ENCODE measurements at places on chromosomes 7 and 10.

- peak; percentile 87 for DNase-seq
These were observed 21.4 kb upstream of the VOPP1 start for GRCh38 chr7:55593515-55594318.

DNA sequence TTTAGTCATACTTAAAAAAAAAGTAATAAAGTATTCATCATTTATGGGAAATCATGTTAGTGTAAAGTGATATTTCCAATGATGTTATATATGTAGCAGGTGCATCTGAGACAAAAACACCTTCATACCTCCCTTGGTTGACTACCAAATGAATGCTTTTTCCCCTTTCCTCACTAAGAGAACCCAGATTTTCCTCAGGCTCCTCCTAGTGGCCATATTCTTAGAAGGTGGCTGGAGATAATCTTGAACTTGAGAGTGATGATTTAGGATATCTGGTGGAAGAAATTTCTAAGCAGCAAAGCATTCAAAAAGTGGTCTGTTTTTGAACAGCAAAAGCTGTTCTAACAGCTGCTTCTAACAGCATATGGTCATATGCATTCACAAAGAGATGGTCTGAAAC lies 16.8 kb upstream of the DNAH11 start:
- no peak for DNase-seq

GRCh38 chr10:8596929-8597472 lies 542.5 kb downstream of the GATA3 start:
- no peak for DNase-seq

GRCh38 chr10:15140698-15141097 lies 27.8 kb downstream of the NMT2 start:
- DNase-seq, result peak; percentile 76

- DNase-seq, result no peak
These were observed 1.5 kb downstream of the PCLO start for GRCh38 chr7:83161186-83161585.

DNA sequence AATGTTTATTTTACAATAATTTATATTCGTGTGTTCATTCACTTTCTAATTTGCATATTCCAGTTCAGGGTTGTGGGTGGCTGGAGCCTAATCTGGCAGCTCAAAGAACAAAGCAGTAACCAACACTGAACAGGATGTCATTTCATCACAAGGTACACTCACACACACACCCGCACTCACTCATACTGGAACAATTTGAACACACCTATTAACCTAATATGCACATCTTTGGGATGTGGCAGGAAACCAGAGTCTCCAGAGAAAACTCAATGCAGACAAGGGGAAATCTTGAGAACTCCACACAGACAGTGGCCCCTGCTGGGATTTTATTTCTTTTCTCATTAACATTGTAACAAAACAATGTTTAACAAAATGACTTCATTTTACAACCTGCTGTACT lies 97.4 kb downstream of the TWIST1 start:
- DNase-seq, result no peak

GRCh38 chr10:76036111-76036940 lies 604.9 kb downstream of the LRMDA start:
- DNase-seq, result peak; percentile 70

DNA sequence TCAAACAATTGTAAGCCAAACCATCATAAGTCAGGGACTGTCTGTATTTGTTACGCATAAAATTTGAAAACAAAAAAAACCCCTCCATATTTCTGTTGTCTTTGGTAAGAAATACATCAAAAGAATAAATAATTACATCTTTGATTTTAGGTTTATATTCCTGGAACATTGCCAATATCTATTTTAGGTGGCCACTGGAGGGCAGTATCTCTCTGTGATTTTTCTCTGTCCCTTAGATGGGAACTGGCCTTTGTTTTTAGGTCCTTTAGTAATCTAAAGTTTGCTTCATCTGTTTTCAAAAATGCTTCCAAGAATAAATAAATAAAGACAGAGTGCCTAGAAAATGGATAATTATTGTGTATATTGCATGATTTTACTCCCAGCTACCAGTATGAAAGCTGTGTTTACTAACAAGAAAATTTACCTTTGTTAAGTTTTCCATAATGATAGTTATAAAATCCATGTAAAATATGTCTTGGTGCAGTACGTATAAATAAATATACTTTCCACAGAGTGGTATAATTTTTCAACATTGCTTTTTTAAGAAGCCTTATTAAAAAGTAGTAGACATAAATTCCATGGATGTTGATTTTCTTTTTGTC lies 64.2 kb downstream of the PHYHIPL start:
- peak; percentile 44 for DNase-seq

- DNase-seq, result no peak
These were observed 117.5 kb downstream of the PARD3 start for GRCh38 chr10:34697351-34698247.

GRCh38 chr7:84182301-84182700 lies 12.3 kb downstream of the SEMA3A start:
- DNase-seq, result no peak

- DNase-seq, result no peak
These were observed 3.2 kb downstream of the PSMG3 start for GRCh38 chr7:1566687-1567048.

DNA sequence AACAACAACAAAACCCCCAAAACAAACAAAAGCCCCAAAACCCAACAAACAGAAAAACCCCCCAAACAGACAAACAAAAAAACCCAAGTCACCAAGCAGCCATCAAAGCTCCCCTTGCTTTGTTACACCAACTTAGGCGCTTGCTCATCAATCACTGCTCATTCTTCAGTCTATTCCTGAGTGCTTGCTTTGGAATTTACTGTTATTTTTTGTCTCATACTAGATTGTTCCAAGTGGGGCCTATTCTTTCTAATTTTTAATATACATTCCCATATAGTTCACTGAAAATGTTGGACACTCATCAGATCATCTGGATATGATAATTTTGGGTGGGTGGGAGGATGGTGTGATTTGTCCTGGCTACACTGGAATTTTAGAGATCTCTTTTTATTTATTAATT lies 126.0 kb upstream of the JCAD start:
- no peak for DNase-seq

- no peak for DNase-seq
These were observed 411.3 kb downstream of the CCSER2 start for GRCh38 chr10:84739641-84740040.

DNA sequence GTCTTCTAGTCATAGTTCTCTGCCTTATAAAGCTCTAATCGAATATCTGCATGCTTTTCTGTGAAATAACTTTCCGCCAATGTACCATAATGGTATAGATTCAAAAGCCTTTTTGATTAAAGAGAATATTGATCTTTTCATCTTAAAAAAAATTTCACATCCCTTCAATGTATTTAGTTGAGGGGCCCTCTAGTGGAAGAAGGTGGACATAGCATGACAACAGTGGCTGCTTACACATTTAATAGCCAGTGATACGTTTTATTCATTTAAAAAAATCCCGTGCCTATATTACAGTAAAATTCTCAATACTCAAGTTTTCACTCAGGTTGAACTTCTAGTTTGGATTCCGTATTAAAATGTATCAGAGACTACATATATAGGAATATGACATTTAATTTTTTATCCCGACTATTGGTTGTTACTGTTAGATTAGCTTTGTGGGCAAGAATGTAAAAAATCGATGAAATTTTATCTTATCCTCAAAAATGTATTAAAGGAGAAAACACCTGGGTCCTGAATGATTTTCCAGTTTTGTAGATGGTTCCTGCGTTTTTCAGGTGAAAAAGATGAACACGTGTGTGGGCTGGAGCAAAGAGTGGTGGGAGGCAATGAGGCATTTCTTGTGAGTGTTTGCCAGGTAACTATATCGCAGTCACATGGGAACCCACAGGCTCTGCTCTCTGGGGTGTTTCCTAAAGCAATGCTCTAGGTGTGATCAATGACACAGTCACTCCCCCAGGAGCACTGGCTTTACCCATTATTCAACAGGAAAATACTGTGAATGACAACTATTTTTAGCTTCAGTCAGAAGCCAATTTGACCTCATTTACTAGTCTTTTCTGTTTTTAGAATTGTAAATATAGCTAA lies 24.1 kb upstream of the PNLIP start:
- DNase-seq, result peak; percentile 28

GRCh38 chr10:124153023-124153826 lies 59.8 kb upstream of the CHST15 start:
- no peak for DNase-seq

DNA sequence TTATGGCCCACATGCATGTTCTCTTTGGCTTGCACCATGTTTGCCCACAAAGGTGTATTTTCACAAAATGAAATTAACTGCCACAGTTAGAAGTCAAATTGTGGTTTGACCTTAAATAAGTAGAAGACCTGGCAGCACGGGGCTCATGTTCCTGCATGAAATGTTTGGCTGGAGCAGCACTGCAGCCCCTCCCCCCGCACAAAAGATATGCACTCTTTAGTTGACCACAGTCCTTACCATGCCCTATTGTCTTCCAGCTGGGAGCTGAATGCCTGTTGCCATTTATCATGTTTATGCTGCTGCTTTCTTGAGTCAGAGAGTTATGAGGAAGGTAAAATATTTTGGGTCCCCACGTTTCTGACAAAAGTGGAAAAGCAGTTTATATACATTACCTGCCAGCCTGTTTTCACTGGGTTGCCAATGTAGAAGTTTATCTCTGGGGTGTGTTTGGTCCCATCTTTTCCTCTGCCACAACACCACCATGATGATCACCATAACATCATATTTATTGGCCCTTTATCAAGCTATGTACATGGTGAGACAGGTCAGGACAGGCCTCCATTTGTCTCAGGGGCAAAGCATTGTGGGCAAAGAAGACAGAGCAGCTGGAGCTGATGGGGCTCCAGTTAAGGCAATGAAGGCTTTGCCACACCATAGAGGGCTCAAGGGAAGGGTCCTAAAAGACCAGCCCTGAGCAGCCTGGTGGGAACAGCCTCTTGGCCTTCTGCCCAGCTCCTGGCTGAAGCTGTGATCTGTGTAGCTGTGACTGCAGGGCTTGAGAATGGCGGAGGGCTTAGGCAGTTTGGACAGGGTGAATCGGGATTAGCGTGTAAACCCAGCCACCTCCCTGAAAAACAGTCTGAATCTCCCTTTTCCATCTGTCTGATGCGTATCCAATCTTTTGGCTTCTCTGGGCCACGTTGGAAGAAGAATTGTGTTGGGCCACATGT lies 5.4 kb downstream of the PRF1 start:
- DNase-seq, result no peak

- DNase-seq, result no peak
These were observed 136.5 kb upstream of the UNC5B start for GRCh38 chr10:71075759-71076472.

DNA sequence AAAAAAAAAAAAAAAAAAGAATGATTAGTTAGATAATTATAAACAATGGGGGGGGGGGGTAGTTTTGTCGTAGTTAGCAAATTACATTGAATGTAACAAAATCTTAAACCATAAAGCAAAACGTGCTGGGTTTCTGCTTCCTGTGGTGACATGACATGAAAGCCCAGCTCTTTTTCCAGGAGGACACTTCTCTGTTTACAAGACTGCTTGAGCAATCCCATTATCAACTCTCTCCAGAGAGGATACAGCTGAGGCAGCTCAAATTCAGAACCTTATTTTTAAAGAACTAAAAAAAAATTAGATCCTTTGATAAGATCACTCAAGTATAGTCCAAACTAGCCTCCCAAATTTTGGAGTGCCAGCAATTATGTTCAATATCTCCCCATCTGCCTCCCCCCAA lies 58.6 kb downstream of the ADRB1 start:
- no peak for DNase-seq

DNA sequence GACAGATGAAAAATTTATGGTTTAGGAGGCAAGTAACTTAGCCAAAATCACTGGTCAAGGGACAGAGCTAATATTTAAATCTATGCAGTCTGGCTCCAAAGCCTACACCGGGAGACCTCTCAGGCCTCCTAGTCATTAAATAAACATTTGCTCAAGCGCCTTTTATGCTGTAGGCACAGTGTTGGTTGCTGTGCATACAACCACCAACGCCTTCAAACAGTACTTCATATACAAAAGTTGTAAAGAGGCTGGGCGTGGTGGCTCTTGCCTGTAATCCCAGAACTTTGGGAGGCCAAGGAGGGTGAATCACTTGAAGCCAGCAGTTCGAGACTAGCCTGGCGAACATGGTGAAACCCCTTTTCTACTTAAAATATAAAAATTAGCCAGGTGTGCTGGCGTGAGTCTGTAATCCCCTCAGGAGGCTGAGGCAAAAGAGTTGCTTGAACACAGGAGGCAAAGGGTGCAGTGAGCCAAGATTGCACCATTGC lies 159.8 kb downstream of the MAGI2 start:
- DNase-seq, result no peak

- DNase-seq, result no peak
These were observed 12.2 kb upstream of the DUSP5 start for GRCh38 chr10:110485541-110485940.

DNA sequence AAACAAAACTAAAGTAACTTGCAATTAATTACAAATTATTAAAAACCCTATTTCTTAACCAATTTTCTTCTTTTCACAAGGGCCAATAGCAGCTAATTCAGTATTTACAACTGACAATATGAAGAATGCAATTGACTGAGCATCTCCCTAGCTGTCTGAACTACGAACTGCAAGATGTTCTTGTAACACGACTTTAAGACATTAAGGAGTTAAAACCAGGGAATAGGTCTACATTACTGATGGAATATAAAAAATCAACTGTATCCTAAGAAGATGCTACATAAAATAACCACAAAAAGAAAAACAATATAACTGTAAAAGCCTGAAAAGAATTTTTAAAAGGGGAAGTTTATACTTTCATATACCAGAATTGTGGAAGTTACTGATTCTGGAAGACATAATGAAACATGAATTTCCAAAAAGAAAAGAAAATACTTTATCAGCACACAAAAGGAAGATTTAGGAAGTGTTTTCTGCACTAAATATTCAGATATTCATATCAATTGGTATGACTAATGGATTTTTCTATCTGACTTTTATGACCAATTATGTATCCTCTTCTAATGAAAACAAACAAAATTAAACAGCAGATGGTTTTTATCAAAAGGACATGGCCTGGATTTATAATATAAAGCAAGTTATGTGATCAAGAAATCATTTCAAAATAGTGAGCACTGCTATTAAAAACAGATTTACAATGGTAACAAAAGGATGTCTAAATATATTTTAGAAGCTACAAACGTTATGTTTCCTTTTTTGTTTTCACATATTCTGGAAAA lies 1.6 kb downstream of the GPR22 start:
- DNase-seq, result no peak

DNA sequence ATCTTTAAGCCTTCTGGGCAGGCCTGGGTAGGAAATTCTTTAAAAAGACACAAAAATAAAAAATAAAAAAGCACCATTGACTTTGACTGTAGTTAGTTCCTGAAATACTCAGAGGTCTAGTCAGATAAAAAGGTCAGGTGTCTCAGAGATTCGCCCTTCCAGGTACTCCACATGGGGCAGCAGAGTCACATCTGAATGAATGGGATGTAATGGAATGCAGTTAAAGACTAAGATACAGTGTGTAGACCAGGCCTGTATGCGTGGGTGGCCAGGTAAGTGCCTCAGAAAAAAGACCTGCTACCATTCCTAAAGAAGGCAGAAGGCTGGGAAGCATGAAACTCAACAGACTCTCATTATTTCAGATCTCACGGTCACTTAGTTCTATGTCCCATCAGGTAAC lies 68.6 kb upstream of the SEM1 start:
- DNase-seq, result no peak
